ENCODE measurements at places on chromosomes 4 and X. TPM values are rescaled to one million over a fixed set of nuclear protein-coding genes. Genes with fewer than 3 reads are reported as not detected.

GRCh38 chr4:94571715-94572114, 120.0 kb downstream of the PDLIM5 start:
- no peak for DNase-seq

PRSS12 gene
- 0.53 TPM for total RNA-seq

- no peak for DNase-seq
These were observed 11.7 kb upstream of the BCOR start for GRCh38 chrX:40109288-40110008.

PROM1 gene
- total RNA-seq = 5.4 TPM

DNA sequence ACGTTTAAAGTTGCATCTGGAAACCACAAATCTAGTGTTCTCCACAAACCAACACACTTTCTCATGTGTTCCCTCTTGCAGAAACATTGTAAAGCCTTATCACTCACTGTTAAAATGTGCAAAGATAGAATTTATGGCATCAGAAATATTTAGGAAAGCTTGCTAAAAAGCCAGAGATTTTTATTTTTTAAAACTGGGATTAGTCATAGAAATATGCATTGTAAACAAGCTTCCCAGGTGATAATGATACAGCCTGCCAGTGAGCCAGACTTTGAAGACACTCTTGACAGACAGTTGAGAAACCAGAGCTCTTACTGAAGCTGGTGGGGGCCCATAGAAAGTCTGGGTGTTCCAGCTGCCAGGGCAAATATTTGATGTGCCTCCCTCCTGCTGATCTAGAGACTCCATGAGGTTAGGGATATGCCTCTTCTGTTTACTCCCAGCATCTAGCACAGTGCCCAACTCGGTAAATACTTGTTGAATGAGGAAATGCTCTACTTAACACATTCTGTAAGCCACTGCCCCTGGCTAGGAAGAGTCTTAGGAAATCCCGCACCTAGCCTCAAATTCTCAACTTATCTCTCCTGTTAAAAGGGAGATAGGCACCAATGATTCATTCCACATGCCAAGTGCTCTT, 179.0 kb upstream of the RASGEF1B start:
- DNase-seq = no peak

DNA sequence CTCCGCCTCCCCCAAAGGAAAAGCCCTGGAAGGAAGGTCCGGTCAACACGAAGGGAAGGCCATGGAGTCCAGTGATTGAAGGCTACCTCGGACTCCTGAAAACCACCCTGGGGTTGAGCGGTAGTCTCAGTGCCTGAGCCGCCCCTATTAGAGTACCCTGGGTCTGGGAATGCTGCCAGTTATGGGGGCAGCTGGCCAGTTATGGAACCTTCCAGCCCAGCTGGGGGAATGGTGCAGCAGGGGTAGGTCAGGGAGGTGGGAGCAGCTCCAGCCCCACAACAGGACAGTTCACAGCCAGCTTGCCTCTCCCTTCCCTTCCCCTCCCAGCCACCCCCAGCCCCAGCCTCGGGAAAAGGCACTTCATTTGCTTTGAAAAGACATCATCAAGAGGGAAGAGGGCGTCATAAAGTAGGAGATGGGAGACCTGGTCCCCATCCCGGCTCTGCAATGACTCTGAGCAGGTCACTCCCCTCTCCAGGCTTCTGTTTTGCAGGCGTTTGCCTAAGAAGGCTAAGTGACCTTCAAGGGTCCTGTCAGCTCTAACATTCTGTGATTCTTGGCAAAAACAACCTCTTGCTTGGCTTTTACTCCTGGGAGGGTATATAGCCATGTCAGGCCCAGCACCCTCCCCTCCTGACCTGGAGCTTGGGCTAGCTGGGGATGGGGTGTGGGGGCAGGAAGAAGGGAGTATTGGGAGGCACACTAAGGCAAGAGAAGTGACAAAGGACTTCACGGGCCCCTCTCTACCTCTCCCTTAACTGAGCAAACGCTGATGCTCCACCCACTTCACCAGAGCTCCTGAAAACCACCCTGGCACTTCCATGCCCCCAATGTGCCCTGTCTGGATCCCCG, 8.0 kb downstream of the APLN start:
- no peak for DNase-seq

GRCh38 chr4:7379719-7380118, 55.0 kb downstream of the PSAPL1 start:
- no peak for DNase-seq

XKRX gene
- total RNA-seq = 0.23 TPM

- DNase-seq = no peak
These were observed 77.6 kb upstream of the PAQR3 start for GRCh38 chr4:79016878-79017277.

GRCh38 chrX:105315248-105315647, 94.8 kb upstream of the TEX13A start:
- no peak for DNase-seq

IBSP gene
- total RNA-seq = not detected

DNA sequence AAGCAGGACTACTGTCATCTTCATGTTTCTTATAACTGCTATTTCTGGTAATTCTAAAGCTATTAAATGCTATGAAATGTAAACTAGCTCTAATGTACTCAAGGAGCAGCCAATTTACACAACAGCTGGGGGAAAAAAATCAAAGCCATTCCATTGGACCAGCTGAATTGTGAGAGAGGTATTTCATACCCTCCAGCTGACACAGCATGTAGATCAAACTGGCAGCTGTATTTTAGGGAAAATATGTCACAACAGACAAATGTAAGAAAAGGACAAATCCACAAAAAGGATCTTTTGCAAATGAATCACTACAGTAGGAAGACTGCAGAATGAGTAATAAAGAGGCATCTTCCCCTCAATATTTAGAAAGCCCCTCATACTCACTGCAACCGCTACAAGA, 65.2 kb upstream of the FAM47B start:
- no peak for DNase-seq

- DNase-seq = no peak
These were observed 30.9 kb downstream of the RBPJ start for GRCh38 chr4:26351685-26352084.
